ENCODE measurements at places on chromosomes 5 and 9. TPM values are rescaled to one million over a fixed set of nuclear protein-coding genes. Genes with fewer than 3 reads are reported as not detected.

DNA sequence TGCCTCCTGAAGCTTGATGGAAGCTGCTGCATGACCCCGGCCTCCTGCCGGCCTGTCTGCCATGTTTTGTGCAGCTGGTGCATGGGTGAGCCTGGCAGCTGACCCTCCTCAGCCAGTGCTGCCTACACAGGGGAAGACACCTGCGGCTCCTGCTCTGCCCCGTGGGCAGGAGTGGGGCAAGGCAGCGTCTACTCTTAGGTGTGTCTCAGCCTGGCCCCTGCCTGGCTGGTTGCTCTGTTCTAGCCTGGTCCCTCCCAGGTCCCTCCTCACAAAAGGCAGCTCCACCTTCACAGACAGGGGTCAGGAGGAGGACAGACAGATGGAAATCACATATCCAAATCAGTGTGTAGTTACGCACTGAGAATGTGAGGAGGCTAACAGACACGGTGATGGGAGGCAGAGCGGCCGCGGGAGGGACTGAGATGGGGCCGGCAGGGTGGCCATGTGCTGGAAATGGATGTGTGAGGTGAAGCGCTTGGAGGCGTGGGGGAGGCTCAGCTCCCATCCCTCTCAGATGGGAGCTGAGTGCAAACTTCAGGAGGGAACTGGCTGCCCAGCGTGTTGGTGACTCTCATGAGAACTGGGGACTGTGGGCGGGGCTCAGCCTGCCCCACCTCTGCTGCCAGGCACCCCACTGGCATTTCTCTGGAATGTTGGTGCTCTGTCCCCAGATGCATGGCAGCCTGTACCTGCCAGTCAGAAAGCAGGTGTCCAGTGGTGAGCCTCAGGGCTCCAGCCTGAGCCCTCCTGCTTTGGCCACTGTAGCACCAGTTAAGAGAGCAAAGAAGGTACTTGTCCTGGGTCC is 43.4 kb downstream of the PPARGC1B start:
- DNase-seq: no peak

Gene ERAP2
- 48.2 TPM for total RNA-seq

GRCh38 chr9:133590231-133590855 is 18.8 kb downstream of the FAM163B start:
- DNase-seq: no peak

- DNase-seq: no peak
These were observed 14.7 kb upstream of the FAM120A start for GRCh38 chr9:93436655-93437407.

Gene TAF11L5
- total RNA-seq: not detected

Gene SPINK13
- total RNA-seq: not detected

DNA sequence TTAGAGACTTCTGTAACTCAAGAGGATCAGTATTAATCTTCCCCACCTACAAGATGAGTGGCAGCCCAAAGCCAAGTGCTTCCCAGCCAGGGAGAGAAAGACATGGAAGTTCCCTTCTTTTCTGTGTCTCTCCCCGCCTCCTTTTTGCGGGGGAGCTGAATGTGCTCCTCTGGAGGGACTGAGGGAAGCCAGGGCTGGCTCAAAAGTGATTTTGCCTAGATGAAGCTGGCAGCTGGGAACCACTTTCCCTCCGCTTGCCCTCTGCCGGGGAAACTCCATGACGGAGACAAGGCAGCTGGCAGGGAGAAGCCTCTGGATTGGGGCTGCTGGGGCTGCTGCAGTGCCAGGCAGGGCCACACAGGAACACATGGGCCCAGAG is 24.4 kb downstream of the EGR1 start:
- no peak for DNase-seq

DNA sequence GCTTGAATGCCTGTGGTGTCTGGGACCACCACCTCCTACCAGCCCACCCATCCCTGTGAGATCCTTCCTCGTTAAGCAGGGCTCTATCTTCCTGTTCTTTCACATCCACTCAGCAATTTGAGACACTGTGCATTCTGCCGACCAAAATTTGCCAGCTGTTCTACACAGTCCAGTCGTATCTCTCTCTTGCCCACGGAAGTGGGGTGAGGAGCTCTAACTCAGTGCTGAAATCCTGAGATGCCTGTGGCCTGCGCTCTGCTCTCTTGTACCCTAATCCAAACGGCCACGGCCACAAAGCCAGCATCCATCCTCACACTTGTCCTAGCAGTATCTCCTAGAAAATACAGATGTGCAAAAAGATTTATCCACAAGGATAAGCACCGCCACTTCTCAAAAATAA is 97.9 kb downstream of the MVB12B start:
- DNase-seq: no peak

DNA sequence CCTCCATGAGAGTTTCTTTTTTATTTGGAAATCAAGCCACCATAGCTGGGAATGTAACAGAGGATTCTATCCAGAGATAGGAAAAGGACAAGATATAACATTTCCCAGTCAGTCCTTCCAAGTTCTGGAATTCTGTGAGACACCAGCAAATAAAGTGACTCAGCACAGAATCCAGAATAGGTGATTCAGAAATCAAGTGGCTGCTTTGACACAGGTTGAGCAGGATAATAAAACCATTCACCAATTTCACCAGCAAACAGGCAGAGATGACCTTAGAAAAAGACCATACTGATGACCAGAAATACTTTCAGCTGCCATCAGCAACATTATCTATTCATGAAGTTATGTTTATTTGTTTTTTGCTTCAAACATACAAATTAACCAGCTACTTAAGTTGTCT is 491.5 kb upstream of the TUSC1 start:
- DNase-seq: peak; percentile 35

GRCh38 chr9:1005043-1005667 is 28.7 kb downstream of the DMRT3 start:
- peak; percentile 19 for DNase-seq

Gene SLC24A2
- total RNA-seq: not detected

- DNase-seq: no peak
These were observed 354 bp upstream of the KCNMB1 start for GRCh38 chr5:170389550-170389892.

DNA sequence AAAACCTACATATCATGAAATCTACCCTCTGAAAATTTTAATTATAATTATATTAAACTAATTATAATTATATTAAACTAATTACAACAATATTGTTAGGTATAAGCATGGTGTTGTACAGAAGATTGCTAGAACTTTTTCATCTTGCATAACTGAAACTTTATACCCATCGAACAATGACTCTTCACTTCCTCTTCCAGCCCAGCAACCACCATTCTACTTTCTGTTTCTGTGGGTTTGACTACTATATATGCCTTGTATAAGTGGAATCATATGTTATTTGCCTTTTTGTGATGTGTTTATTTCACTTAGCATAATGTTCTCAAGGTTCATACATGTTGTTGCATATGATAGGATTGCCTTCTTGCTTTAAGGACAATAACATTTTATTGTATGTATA is 274.2 kb upstream of the CCNH start:
- no peak for DNase-seq

Gene CDKN2A
- 404 TPM for total RNA-seq

Gene ZNF300
- total RNA-seq: 3.7 TPM

Gene FCN2
- not detected for total RNA-seq

DNA sequence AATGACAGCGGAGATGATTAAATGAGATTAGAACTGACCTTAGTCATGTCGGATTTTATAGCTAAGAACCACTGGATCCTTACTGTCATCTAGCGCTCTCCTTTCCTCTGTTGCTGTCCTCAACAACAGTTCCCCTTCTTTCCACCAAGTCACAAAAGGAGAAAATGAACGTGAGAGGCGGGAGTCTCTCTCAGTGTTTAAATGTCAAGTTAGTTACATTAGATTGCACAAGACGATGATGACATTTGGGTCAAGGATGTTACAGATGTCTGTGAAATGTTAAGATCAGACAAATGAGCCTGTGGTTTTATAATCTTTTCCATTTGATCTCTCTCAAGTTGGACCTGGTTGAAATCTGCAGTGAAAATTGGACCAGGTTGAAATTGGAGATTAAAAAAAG is 53.5 kb downstream of the FBXO38 start:
- DNase-seq: no peak

Gene CRHBP
- not detected for total RNA-seq

- no peak for DNase-seq
These were observed 230.9 kb downstream of the SLF1 start for GRCh38 chr5:94849324-94849723.

Gene BSPRY
- 28.8 TPM for total RNA-seq

DNA sequence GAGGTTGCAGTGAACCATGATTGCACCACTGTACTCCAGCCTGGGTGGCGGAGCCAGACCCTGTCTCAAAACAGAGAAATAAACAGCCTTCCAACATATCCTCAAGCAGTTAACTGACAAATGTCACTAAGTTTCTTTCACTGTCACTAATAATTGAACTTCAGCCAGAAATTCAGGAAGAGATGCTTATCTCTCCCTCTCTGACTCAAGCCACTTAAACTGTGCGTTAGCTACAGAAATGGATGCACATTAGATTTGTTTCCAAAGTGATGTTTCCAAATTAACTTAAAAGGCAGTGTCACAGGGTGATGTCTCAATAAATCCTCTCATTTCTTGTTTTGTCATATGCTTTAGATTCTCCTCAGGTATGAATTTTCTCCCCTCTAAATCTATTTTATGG is 164.9 kb downstream of the KDM4C start:
- DNase-seq: no peak

DNA sequence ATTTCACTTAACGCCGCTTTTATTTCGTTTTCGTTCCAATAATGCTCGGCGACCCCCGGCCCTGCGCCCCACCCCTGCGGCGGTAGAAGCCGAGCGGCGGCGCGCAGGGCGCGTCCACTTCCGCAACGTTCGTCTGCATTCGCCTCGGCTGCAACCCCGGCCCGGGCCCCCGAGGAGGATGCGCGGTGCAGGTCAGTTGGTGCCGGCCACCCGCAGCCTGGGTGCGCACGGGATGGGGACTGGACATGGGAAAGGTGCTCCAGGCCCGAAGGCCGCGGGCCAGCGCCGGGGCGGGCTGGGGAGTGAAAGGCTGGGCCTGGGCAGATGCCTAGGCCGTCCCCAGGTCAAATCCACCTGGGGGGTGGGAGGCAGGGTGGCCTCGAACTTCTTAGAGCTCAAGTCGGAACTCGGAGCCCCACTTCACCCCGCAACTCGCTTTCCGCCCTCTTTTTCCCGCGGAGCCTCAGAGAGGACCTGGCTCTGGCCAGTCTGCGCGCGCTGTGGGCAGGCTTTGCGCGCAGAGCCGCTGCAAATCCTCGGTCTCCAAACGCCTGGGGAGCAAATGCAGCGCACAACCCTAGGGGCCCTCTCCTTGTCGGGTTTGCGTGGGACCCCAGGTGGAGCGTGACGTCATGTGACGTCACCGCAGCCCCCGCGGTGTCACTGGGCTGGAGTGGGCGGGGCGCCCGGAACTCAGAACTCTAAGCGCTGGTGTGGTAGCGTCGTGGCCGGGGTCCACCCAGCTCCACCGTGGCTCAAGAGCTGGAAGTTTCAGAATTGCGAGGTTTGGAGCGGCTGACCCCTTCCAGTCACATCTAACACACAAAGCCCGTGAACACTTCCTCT is 3.3 kb downstream of the TLX3 start:
- DNase-seq: no peak

- no peak for DNase-seq
These were observed 559.6 kb upstream of the ACO1 start for GRCh38 chr9:31824860-31825259.

Gene PDE8B
- 1.8 TPM for total RNA-seq

- DNase-seq: no peak
These were observed 359.6 kb upstream of the SLC24A2 start for GRCh38 chr9:20148416-20148815.

GRCh38 chr5:149693482-149693881 is 36.6 kb upstream of the PPARGC1B start:
- DNase-seq: no peak

DNA sequence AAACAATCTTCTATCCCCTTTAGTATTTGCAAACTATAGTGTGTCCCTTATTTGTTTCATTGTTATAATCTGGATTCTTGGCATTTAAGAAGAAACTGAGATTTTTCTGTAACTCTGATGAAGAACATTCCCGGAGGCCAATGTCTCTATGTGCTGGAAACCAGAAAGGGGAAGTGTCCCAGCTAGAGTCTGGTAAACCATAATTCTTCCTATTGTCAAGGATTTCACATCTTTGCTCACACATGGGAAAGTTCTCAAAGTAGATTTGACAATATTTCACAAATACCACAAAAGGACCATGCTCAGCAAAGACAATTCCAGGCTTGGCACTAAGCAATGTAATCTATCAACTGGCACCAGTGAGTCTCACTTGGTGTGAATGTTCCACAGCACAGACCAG is 146.8 kb downstream of the MUSK start:
- no peak for DNase-seq

Gene PFN3
- total RNA-seq: not detected

Gene CDC25C
- total RNA-seq: 36.2 TPM

GRCh38 chr5:148788636-148789035 is 37.8 kb upstream of the ADRB2 start:
- no peak for DNase-seq

Gene ATP10B
- total RNA-seq: not detected

- no peak for DNase-seq
These were observed 52.3 kb downstream of the PSD2 start for GRCh38 chr5:139847790-139848507.

- DNase-seq: no peak
These were observed 135.0 kb downstream of the ENTREP1 start for GRCh38 chr9:69460012-69460411.

DNA sequence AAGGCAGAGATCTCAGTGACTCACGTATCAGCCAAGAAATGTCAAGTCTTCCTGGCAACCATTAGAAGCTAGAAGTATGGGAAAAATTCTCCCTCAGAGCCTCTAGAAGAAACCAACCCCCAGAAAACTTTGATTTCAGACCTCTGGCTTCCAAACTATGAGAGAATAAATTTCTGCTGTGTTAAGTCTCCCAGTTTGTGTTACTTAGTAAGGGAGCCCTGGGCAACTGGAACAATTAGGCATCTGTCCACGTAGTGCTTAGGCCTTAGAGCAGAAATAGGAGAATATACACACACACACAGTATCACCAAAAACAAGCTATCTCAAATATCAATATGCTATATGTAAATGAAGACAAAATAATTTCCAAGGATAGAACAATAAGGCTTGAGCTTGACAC is 894.8 kb upstream of the CDH10 start:
- DNase-seq: no peak

DNA sequence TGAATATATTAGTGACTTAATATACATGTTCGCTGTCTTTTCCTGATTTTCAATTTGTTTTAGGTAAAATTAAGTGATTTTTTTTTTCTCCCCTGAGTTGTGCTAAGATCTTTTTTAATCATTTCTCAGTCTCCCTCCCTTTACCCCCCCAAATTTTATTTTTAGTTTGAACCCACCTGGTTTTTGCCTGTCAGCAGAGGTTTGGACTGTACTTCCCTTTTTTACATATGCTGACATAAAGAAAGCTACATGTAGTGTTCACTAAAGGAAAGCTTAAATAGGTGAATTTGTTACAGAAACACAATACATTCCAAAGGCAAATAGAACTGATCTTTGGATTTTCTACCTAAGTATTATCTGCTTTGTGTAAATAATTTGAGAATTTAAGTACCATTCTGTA is 82.2 kb downstream of the IPO11 start:
- no peak for DNase-seq

Gene KCNT1
- not detected for total RNA-seq

- no peak for DNase-seq
These were observed 9.2 kb downstream of the TSPAN17 start for GRCh38 chr5:176656467-176656990.

- no peak for DNase-seq
These were observed 177.6 kb downstream of the RFX3 start for GRCh38 chr9:3348169-3348568.

All from PC-9 (cell line).